Hindlimb muscle (tissue), 1 donor: ENCODE measurements at places on chromosomes 1 and 21. TPM values are rescaled to one million over a fixed set of nuclear protein-coding genes. Genes with fewer than 3 reads are reported as not detected.

GRCh38 chr1:155971910-155972809, 6.2 kb downstream of the ARHGEF2 start:
- DNase-seq, result no peak

DNA sequence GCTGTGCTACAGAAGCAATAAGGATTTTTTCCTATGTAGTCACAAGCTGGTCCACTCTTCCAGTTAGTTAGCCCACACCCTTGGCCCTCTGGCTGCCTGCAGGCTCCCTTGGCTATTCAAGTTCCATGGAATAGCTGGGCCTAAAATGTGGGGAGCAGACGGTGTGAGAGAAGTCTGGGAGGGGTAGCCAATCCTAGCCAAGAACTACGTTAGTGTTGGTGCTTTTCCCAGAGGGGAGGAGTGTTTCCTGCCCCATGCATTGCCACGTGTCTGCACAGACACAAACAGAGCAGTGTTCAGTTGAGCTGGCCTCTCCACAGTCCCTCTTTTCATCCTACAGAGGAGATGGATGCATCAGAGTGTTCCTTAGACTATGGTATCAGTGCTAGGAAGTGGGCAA, 59.0 kb upstream of the IPO9 start:
- DNase-seq, result no peak

GRCh38 chr1:36482724-36483388, at the start of gene CSF3R:
Gene CSF3R, minus strand, starts transcription at chr1:36482913. Its CDS starts 3,417 bp downstream, at chr1:36479496.
- DNase-seq, result no peak

ADGRB2 gene
- polyA plus RNA-seq, result 17.6 TPM

DNA sequence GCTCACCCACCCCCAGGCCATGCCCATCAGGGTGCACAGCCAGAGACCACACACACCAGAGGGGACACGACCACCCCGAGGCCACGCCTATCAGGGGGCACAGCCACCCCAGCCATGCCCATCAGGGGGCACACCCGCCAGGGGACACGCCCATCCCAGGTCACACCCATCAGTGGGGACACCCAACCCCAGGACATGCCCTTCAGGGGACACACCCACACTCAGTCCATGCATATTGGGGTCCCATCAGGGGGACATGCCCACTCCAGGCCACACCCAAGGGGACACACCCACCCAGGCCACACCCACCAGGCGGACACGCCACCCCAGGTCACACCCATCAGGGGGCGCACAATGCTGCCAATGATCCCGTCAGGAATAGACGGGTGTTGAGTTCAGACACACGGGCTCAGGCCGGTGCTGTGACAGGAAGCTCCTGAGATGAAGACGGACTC, 20.7 kb downstream of the MCM3AP start:
- DNase-seq, result no peak

GRCh38 chr21:20652846-20653245, 345.4 kb upstream of the NCAM2 start:
- DNase-seq, result peak; percentile 23

RCSD1 gene
- 60.8 TPM for polyA plus RNA-seq

EFNA4 gene
- 6.0 TPM for polyA plus RNA-seq

DNA sequence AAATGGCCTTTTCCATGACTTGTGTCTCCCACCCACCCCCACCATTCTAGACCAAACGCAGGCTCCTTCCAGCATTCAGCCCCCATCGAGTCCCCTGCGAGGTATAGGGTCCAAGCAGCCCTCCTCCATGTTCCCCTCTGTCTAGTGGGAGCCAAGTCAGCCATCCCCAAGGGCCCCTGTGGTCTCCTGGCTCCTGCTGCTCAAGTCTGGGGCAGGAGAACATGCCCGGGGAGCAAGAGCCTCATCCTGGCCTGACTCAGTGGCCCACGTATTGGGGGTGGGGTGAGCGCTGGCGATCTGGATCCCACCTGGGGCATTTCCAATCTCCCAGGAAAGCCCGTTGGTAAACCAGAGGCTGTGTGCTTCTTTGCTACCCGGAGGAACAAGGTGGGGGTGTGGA, 4.1 kb upstream of the PRDM16 start:
- no peak for DNase-seq

- no peak for DNase-seq
Measured at GRCh38 chr1:37930246-37931101, 16.4 kb downstream of the INPP5B start.

SHE gene
- 9.9 TPM for polyA plus RNA-seq

MIXL1 gene
- 0.62 TPM for polyA plus RNA-seq
